ENCODE measurements at places on chromosomes 4 and X.

- DNase-seq = no peak
These were observed 63.0 kb upstream of the FAM9A start for GRCh38 chrX:8864161-8864560.

DNA sequence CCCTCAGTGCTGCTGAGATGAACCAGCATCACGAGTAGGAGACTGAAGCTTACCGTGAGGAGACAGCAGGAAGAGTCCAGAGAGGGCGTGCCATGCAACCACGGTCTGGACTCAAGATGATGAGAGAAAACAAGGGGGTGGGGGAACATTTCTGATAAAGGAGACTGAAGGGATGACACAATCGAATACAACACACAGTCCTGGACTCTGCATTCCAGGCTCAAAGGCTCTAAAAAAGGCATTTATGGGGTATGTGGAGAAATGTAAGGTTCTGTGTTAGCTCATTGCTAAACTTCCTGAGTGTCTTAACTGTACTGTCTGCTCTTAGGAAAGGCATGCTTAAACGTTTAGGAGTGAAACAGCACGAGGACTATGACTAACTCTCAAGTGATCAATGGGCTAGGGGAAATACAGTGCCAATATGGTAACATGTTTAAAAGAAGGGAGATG lies 20.6 kb upstream of the IRAK1 start:
- no peak for DNase-seq

GRCh38 chrX:148517176-148517575 lies 16.8 kb downstream of the AFF2 start:
- no peak for DNase-seq

DNA sequence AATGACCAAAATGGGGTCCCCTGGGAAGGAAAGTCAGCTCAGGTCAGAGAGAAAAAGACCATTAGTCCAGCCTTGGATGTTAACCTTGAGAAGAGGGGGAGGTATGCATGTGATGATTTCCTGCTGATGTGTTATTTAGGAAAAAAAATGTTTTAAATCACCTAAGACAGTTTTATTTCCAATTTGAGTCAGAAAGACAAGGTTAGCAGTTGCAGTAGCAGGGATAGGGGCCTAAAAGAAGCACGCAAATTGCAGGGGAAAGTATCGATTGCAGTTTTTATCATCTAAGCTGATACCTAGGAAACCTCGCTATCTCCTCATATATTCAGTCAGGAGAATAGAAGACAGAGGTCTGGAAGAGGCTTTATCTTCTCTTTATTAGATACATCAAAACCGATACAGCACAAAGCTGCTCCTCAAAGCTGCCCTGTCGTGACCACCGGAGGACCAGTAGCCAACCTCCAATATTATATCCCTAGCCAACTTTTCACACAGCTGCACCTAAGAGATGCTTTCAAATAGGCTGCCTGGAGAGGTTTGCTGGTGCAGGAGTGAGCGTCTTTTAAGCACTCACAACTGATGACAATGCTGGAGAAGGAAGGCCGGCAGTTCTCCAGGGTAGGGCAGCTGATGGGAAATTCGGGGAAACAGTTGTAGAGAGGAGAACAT lies 289.4 kb downstream of the INPP4B start:
- no peak for DNase-seq

- DNase-seq = no peak
These were observed at the start of gene SMIM43 for GRCh38 chr4:121764702-121765367. Gene SMIM43 (minus strand): TSS chr4:121765164. CDS start chr4:121765105, 59 bp downstream.

DNA sequence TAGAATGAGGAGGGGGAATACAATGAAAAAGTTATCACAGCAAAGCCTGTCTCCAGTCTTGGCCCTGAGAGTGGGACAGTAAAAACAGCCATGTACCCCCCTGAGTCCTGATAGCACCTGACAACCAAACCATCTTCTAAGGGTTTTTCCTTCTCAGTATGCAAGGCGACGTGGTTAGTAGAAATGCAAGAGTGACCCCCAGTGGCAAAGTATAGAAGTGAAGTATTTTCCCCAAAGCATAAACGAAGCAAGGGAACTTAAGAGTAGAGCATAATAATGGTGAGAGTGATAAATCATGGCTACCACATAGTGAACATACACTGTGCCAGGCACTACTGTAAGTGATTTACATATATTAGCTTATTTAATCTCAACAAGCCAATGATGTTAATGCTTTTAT lies 52.8 kb downstream of the FAM47C start:
- no peak for DNase-seq

- no peak for DNase-seq
These were observed 41.1 kb upstream of the HS3ST1 start for GRCh38 chr4:11469650-11470437.

All from naive thymus-derived CD4-positive, alpha-beta T cell (primary cell).